ENCODE measurements at places on chromosomes 12 and 14. TPM values are rescaled to one million over a fixed set of nuclear protein-coding genes. Genes with fewer than 3 reads are reported as not detected.

The GCH1 gene
- total RNA-seq, result 7.1 TPM

The ADAM21 gene
- 0.28 TPM for total RNA-seq

- DNase-seq, result no peak
Observed at GRCh38 chr12:74775276-74775675, 237.6 kb downstream of the ATXN7L3B start.

GRCh38 chr14:92914087-92914656 is 8.8 kb upstream of the CHGA start:
- DNase-seq, result no peak

DNA sequence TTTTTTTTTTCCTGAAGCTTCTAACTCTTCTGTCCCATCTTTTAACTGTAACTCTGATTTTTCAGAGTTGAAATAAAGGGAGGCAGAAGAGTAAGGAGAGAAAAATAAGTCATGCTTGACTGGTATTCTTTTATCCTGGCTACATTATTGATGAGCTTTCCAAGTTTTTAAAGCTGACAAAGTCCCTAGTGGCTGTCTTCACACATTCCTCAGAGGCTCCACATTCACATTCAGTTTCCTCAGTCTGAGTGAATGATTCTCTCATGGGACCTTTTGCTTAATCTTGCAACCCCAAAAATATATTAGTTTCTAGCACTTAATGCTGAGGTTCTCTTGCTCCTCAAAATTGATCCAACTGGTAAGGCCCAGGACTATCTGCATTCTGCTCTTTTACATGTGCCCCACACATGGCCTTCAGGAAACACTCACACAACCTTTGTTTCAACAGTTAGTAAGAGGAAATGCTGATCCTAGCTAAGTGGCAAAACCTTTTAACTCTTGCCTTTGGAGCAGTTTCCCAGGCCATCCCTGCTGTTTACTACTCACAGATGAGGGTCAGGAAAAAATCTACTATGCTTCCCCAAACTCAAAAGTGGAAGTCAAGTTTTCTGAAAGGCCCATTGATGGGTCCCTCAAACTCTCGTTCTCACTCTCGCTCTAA is 61.7 kb upstream of the SLC6A15 start:
- no peak for DNase-seq

DNA sequence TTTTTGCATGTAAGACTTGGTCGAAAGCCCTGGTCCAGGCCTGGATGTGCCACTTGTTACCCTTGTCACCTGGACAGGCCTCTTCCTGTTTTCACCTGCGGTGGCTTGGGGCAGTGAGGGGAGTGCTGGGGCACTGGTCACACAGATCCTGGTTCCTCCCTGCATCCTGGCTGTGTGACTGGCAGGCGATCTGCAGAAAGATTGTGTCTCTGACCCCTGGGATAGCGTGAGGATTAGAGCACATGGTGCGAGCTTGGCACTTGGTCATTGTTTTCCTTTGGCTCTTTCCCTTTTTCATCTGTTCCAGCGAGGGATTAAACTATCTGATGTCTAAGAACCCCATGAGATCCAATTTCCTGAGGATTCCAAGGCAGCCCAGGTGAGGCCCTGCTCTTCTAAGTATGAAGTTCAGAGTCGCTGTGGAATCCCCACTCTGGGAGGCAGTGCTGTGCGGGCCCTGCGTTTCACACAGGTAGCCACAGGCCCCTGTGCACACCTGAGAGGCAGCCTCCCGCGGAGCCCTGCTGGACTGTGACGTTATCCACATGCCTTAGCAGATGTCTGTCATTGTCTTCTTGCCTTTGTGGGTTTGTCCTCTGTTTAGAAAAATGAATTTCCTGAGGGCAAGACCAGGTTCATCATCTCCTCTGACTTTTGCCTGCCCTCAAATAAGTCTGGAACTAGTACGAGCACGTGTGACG is 288.4 kb downstream of the CACNA1C start:
- no peak for DNase-seq

GRCh38 chr12:114668151-114668885 is 15.7 kb downstream of the TBX3 start:
- DNase-seq, result no peak

- DNase-seq, result no peak
Observed at GRCh38 chr14:87122166-87122565, 870.8 kb downstream of the GALC start.

The ZNF891 gene
- 0.53 TPM for total RNA-seq

GRCh38 chr14:63472986-63473788 is 70.0 kb downstream of the PPP2R5E start:
- DNase-seq, result no peak

The DHRS4 gene
- total RNA-seq, result 58.9 TPM

- DNase-seq, result no peak
Observed at GRCh38 chr12:127078577-127079350, 1188.2 kb upstream of the TMEM132C start.

The ACRBP gene
- 0.11 TPM for total RNA-seq

The TBC1D30 gene
- 19.9 TPM for total RNA-seq

GRCh38 chr12:5945071-5946008 is at the start of gene ANO2:
Gene ANO2, minus strand, starts transcription at chr12:5945259. Its CDS starts 42 bp downstream, at chr12:5945217.
- DNase-seq, result no peak

The CARMIL3 gene
- total RNA-seq, result 0.04 TPM

GRCh38 chr12:110065540-110065939 is 17.2 kb upstream of the C12orf76 start:
- no peak for DNase-seq

All from pulmonary artery endothelial cell (primary cell).